ENCODE measurements at places on chromosomes 7 and 10. TPM values are rescaled to one million over a fixed set of nuclear protein-coding genes. Genes with fewer than 3 reads are reported as not detected.

Gene ITPRID1
- not detected for total RNA-seq

Gene BAMBI
- 116 TPM for total RNA-seq

Gene LRMDA
- total RNA-seq, result 6.8 TPM

- no peak for DNase-seq
- peaks cover 3% of the 10 kb centered on the region for H3K4me1 ChIP-seq
- no peaks in the 10 kb centered on the region for H3K36me3 ChIP-seq
- H3K4me3 ChIP-seq, result no peak overlapping the region
- H3K27ac ChIP-seq, result no peak overlapping the region
These were observed 4.6 kb upstream of the RBAK start for GRCh38 chr7:5041047-5041446.

- H3K4me1 ChIP-seq, result peaks cover 27% of the 10 kb centered on the region
- H3K4me3 ChIP-seq, result no peak overlapping the region
- H3K36me3 ChIP-seq, result no peaks in the 10 kb centered on the region
- DNase-seq, result no peak
These were observed 144.3 kb downstream of the ADAM12 start for GRCh38 chr10:126243971-126244370.

GRCh38 chr7:108533712-108534111 is 7.8 kb upstream of the PNPLA8 start:
- no peak overlapping the region for H3K27ac ChIP-seq
- H3K36me3 ChIP-seq, result no peaks in the 10 kb centered on the region
- no peaks in the 10 kb centered on the region for H3K4me1 ChIP-seq
- DNase-seq, result no peak

DNA sequence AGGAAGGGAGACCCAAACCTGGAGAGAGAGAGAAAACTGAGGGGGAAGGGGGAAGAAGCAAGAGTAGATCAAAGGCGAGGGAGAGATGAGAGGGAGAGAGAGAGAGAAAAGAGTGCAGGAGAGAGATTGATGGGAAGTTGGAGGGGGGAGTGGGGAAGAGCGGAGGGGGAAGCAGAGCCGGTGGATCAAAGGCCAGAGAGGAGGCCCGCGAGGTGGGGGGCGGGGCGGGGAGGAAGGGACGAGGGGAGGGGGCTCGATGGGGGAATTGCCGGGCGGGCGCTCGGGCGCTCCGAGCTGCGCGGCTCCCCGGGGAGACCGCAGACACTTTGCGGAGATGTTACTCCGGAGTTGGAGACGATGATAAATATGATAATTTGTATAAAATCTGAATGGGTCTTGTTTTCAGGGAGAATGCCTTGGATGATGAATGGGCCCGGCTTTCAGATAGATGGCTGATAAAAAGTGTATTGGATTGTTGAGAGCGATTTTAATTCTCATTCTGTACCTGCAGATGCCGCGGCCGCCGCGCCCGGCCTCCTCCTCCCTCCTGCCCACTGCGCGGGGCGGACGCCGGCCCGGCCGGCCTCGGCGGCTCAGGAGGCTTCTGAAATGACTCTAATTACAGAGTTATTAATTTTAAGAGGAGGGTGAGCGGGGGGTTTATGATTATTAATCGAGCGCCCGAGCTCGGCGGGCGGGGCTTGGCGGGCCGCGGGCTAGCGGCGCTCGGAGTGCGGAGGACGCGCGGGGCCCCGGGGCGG is 21.4 kb upstream of the PAX2 start:
- no peaks in the 10 kb centered on the region for H3K36me3 ChIP-seq
- no peak overlapping the region for H3K27ac ChIP-seq
- H3K4me1 ChIP-seq, result no peaks in the 10 kb centered on the region
- peaks cover 94% of the 10 kb centered on the region for H3K27me3 ChIP-seq
- DNase-seq, result no peak

DNA sequence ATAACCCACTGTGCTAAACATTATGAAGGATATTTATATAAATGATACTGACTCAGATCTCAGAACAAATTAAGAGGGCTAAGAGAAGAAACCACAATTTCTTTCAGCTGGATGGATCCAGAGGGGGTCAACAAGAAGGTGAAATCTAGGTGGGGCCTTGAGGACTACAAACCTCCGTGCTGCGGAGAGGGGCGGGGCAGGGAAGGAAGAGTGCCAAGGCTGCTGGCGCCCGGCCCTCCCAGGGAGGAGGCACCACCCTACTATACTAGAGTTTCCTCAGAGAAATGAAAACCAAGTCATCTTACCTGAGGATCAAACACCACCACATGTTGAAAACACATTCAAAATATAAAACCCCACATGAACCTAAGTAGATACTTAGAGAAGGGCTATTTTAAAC is 29.3 kb upstream of the CRYGN start:
- DNase-seq, result no peak
- no peaks in the 10 kb centered on the region for H3K4me1 ChIP-seq
- H3K4me3 ChIP-seq, result no peak overlapping the region
- no peak overlapping the region for H3K27ac ChIP-seq
- no peaks in the 10 kb centered on the region for H3K27me3 ChIP-seq

All from hepatocyte (in vitro differentiated cells).